Left lobe of liver (tissue), 2 donors: ENCODE measurements at places on chromosomes 12 and 14. TPM values are rescaled to one million over a fixed set of nuclear protein-coding genes. Genes with fewer than 3 reads are reported as not detected.

CLMN gene
- total RNA-seq = 67.7 TPM

GRCh38 chr14:60975551-60975950, 5.3 kb downstream of the TRMT5 start:
- no peak for DNase-seq

DNA sequence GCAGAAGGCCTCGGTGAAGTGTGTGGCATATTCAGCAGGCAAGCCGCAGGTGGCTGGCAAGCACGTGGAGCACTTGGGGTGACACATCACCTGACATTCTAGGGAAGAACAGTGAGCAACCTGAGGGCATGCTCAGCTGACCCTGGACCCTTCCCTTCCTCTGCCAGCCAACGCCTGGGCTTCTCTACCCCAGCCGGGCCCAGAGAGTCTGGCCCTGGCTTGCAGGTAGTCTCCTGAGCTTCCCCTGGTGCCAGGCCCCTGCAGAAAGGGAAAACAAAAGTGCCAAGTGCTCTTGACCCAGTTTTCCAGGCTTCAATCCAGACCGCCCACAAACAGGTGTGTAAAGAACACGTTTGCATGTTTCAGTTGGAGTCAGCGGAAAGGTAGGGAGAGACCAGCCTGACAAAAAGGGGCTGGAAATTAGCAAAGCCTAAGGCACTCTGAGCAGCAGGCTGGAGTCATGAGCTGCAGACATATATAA, 45.7 kb downstream of the PRKAB1 start:
- peak; percentile 65 for DNase-seq

- DNase-seq = no peak
Measured at GRCh38 chr12:19648591-19648990, 209.3 kb downstream of the AEBP2 start.

ERO1A gene
- total RNA-seq = 40.5 TPM

DNA sequence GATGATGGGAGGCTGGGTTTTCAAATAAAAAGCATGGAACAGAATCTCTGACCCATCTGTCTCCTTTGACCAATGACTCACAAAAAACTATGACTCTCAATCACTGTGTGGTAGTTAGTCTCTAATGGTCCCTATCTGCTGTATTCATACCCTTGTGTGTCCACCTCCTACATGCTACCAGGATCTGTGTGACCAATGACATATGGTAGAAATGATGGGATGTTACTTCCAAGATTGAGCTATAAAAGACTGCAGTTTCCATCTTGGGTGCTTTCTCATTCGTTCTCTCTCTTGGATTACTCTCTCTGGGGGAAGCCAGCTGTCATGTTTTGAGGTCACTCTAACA, 144.7 kb upstream of the BTG1 start:
- no peak for DNase-seq

GRCh38 chr12:9698681-9699080, 29.2 kb downstream of the CLEC2D start:
- no peak for DNase-seq

DNA sequence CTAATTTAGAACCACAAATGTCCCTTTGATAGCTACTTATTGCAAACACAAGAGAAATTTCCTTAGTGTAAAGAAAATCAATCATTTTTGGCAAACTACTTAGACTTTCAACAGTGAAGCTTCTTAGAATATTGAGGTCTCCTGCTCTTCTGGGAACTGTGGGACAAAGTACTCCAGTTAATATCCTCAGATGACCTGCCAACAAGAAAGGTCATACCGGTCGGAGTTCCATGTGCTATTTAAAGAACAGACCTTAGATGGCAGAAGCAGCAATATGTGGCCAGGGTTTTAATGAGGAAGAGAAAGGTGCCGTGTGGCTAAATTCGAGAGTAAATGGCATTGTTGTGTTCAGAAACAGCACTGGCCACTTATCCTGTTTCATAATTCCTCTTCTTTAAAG, 114.7 kb upstream of the AMIGO2 start:
- DNase-seq = no peak

GRCh38 chr12:94100211-94100627, 48.2 kb upstream of the PLXNC1 start:
- no peak for DNase-seq

DNA sequence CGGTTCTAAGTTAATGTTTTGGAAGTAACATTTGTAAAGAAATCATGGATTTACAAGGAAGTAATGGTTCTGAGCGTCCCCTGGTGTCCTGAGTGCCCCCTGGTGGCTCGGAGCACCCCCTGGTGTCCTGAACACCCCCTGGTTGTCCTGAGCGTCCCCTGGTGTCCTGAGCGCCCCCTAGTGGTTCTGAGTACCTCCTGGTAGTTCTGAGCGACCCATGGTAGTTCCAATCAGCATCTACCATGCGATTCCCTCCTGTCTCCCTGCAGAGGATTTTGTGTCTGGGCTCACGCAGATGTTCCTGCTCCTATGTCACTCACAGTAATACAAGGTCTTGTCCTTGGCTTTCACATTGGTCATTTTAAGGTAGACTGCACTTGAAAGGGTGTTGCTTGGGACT, 1352.9 kb downstream of the TMEM121 start:
- DNase-seq = no peak

C12orf42 gene
- total RNA-seq = not detected
